Right atrium auricular region (tissue), 2 donors: ENCODE measurements at places on chromosomes 5 and 9. TPM values are rescaled to one million over a fixed set of nuclear protein-coding genes. Genes with fewer than 3 reads are reported as not detected.

DNA sequence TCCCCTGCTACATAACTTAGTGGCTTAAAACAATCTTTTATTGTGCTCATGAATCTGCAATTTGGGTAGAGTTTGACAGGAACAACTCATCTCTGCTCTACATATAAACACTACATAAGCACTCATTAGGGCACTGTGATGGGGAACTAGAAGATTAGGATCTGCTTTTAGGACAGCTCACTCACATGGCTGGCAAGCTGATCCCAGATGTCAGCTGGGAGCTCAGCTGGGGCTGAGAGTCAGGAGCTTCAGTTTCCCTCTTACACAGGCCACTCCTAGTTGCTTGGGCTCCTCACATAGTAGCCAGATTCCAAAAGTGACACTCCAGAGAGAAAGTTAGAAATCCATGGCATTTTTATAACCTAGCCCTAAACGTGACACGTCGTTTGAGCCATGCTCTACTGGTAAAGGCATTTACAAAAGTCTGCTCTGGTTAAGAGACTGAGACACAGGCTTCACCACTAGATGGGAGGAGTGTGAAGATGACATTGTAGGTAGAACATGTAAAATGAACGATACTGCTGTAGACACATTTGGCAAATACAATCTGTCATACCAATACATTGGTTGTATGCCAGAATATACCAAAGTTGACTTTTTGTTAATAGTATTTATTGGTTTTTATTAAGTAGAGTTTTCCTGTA, 23.6 kb downstream of the SCAI start:
- no peaks in the 10 kb centered on the region for H3K36me3 ChIP-seq
- no peak overlapping the region for H3K4me3 ChIP-seq
- DNase-seq: no peak
- H3K27ac ChIP-seq: no peak overlapping the region

DNA sequence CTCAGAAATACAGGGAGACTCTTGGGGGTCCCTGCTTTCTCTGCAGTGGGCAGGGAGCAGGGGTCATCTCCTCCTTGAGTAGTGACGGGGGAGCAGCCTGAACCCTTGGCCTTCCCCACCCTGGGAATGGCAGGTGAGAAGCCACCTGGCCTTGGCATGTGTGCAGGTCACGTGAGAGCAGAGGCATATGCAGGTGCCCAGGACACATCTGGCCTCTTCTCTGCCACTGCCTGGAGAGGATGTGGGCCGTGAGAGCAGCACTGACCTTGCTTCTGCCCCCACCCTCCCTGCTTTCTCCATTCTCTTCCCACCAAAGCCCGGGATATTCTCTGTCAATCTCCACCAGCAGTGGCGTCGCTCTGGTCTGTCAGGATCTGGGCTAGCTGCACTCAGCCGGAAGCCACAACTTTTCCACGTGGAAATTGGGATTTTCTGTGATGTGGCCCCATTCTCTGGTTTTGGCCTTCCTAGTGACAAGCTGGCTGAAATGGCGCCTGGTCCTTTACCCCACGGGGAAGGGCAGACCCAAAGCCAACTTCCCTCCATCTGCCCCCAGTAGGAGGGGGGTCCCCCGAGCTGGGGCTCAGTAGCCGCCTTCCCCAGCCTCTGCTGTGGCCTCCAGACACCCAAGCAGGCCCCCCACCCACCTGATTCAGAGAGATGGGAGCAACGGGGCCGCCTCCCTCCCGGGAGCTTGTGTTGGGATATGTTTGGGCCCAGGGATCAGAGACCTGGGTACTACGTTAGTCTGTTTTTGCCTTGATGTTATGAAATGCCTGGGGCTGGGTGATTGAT, 70.4 kb upstream of the FCN1 start:
- H3K36me3 ChIP-seq: no peaks in the 10 kb centered on the region
- H3K27me3 ChIP-seq: no peaks in the 10 kb centered on the region
- no peak overlapping the region for H3K4me3 ChIP-seq

GRCh38 chr5:113507601-113508000, 5.9 kb upstream of the YTHDC2 start:
- H3K27me3 ChIP-seq: no peaks in the 10 kb centered on the region
- H3K4me1 ChIP-seq: no peaks in the 10 kb centered on the region
- no peak for DNase-seq
- H3K27ac ChIP-seq: no peak overlapping the region
- no peaks in the 10 kb centered on the region for H3K36me3 ChIP-seq

- no peak overlapping the region for H3K27ac ChIP-seq
- H3K36me3 ChIP-seq: no peaks in the 10 kb centered on the region
- no peaks in the 10 kb centered on the region for H3K27me3 ChIP-seq
- peaks cover 24% of the 10 kb centered on the region for H3K4me1 ChIP-seq
- H3K4me3 ChIP-seq: no peak overlapping the region
These were observed 3.3 kb upstream of the OCLN start for GRCh38 chr5:69489246-69489645.

- peaks cover 22% of the 10 kb centered on the region for H3K4me1 ChIP-seq
- H3K4me3 ChIP-seq: no peak overlapping the region
- DNase-seq: peak; percentile 82
- H3K27me3 ChIP-seq: no peaks in the 10 kb centered on the region
- H3K36me3 ChIP-seq: peaks cover 26% of the 10 kb centered on the region
These were observed 259.6 kb downstream of the EPB41L4A start for GRCh38 chr5:112159435-112159834.

GRCh38 chr5:74560245-74560644, 80.3 kb downstream of the ENC1 start:
- no peak for DNase-seq
- H3K4me1 ChIP-seq: no peaks in the 10 kb centered on the region
- no peaks in the 10 kb centered on the region for H3K27me3 ChIP-seq
- no peak overlapping the region for H3K4me3 ChIP-seq
- no peak overlapping the region for H3K27ac ChIP-seq

GKAP1 gene
- 12.5 TPM for total RNA-seq

GPBP1 gene
- total RNA-seq: 48.1 TPM

- no peaks in the 10 kb centered on the region for H3K4me1 ChIP-seq
- DNase-seq: no peak
- H3K27me3 ChIP-seq: no peaks in the 10 kb centered on the region
- no peak overlapping the region for H3K4me3 ChIP-seq
These were observed 50.8 kb downstream of the ALDH7A1 start for GRCh38 chr5:126544087-126544740.

DNA sequence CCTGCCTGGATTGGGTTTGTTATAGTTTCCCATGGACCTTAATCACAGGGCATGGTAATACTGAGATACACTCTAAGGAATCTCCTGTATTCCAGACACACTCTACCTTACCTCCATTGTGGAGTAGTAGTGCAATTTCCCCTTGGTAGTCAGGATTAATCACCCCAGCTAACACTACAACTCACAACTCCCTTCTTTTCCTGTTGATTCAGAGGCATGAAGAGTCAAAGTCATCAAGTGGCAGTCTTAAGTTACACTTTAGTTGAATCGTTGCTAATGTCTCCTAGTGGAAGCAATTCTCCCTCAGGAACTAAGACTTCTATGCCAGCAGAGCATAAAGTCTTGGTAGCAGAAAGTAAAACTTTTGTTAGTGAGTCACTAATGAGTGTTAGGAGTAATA, 122.7 kb upstream of the APC start:
- no peak overlapping the region for H3K4me3 ChIP-seq
- H3K36me3 ChIP-seq: no peaks in the 10 kb centered on the region
- DNase-seq: no peak
- H3K27ac ChIP-seq: no peak overlapping the region
- H3K27me3 ChIP-seq: no peaks in the 10 kb centered on the region
- H3K4me1 ChIP-seq: no peaks in the 10 kb centered on the region

- no peaks in the 10 kb centered on the region for H3K27me3 ChIP-seq
- DNase-seq: no peak
These were observed 57.0 kb downstream of the C9orf153 start for GRCh38 chr9:86202338-86202882.

DNA sequence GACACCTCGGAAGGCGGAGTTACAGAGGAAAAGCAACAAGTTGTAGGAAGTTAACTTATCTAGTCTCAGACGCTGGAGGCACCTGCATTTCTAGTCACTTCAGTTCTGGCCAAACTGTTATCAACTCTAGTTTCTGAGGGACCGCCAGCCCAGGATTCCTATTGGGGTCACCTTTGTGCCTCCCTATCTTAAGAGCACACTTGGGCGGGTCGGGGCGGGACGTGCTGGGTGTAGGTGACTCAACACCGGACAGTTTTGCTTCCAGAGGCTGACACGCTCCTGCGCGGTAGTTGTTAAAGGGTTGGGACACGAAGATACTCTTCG, 679 bp upstream of the KDM4C start:
- H3K36me3 ChIP-seq: no peaks in the 10 kb centered on the region
- H3K4me1 ChIP-seq: peaks cover 15% of the 10 kb centered on the region
- H3K27ac ChIP-seq: peak overlapping the region; percentile 98
- no peak for DNase-seq

FAM151B gene
- total RNA-seq: 1.9 TPM

TMEFF1 gene
- 0.37 TPM for total RNA-seq

BARHL1 gene
- total RNA-seq: not detected

SPATA31C1 gene
- not detected for total RNA-seq

- H3K4me1 ChIP-seq: peaks cover 7% of the 10 kb centered on the region
- no peak overlapping the region for H3K4me3 ChIP-seq
- DNase-seq: no peak
- no peak overlapping the region for H3K27ac ChIP-seq
These were observed 26.1 kb upstream of the RNU6ATAC start for GRCh38 chr9:134190232-134191121.

BTNL3 gene
- not detected for total RNA-seq

IFNA2 gene
- total RNA-seq: not detected

DNA sequence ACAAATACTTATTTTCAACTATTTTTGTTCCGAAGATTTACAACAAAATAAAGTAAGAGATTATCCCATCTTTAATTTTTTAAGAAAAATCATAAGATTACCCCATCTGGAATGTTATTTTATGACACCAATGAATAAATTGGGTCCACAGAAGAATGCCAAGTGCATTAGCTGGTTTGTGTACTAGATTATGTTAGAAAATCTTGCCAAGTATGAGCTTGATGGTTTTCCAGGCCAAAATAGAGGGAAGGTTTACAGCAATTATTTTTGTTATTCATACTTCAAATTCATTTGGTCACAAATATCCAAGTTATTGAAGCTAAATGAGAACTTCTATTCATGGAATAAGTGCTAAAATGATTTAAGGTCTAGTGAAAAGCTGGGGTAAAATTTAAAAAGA, 109.4 kb upstream of the DMRTA1 start:
- H3K4me1 ChIP-seq: no peaks in the 10 kb centered on the region
- H3K36me3 ChIP-seq: no peaks in the 10 kb centered on the region
- no peak for DNase-seq

- peak overlapping the region; percentile 84 for H3K27ac ChIP-seq
- H3K4me3 ChIP-seq: no peak overlapping the region
- no peaks in the 10 kb centered on the region for H3K36me3 ChIP-seq
- peak; percentile 96 for DNase-seq
- no peaks in the 10 kb centered on the region for H3K27me3 ChIP-seq
These were observed 25.3 kb downstream of the ZDHHC11B start for GRCh38 chr5:759111-759751.

PFN3 gene
- not detected for total RNA-seq

DNA sequence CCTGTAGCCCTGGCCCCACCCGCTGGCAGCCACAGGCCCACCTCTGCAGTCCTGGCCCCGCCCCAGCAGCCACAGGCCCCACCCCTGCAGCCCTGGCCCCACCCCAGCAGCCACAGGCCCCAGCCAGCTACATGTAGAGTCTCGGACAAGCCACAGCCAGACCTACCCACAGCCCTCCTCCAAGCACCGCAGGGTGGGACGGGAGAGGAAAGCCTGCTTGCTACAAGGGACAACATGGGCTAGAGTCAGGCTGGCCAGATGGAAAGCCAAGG, 49.5 kb upstream of the SARDH start:
- no peaks in the 10 kb centered on the region for H3K36me3 ChIP-seq
- H3K4me3 ChIP-seq: no peak overlapping the region
- no peaks in the 10 kb centered on the region for H3K4me1 ChIP-seq
- no peaks in the 10 kb centered on the region for H3K27me3 ChIP-seq

DNA sequence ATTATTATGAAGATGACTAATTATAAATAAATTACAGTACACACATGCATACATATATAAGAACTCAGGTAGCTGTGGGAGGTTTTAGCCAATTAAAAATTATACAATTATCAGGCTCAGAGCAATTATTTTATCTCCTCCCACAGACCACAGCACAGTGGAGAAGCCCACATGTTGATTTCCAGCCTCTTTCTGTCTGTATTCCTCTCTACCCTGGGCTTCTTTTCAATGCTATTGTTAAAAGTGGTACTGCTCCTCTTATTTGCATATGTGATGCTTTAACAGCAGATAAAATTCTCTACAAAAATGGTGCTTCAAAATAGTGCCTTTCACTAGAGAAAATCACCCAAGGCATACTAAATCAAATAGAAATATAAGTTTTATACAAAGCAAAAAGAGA, 218.7 kb downstream of the NFIB start:
- no peaks in the 10 kb centered on the region for H3K4me1 ChIP-seq
- H3K27me3 ChIP-seq: no peaks in the 10 kb centered on the region
- DNase-seq: no peak
- no peaks in the 10 kb centered on the region for H3K36me3 ChIP-seq

GRCh38 chr9:81237565-81238231, 451.6 kb downstream of the TLE1 start:
- DNase-seq: no peak
- no peak overlapping the region for H3K4me3 ChIP-seq
- H3K4me1 ChIP-seq: no peaks in the 10 kb centered on the region
- no peaks in the 10 kb centered on the region for H3K27me3 ChIP-seq
- no peak overlapping the region for H3K27ac ChIP-seq

DNA sequence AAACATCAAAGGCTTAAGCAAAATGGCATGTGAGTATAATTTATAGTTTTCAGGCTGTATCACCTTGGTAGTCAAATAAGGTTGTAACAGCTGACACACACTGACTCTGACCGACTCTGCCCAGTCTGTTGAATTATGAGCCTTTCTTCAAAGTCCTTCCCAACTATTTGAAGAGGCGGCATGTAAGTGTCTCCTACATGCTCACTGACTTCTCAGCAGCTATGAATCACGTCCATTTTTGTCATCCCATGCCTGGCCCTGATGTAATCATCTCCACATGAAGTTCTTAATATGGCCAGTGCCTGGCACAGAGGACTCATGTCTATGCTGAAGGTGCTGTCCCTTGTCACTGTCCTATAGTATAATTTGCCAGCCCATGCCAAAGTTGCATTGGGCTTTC, 5.1 kb upstream of the PTBP3 start:
- H3K4me1 ChIP-seq: no peaks in the 10 kb centered on the region
- H3K27me3 ChIP-seq: no peaks in the 10 kb centered on the region
- no peak overlapping the region for H3K4me3 ChIP-seq
- no peaks in the 10 kb centered on the region for H3K36me3 ChIP-seq

- H3K4me3 ChIP-seq: no peak overlapping the region
- H3K36me3 ChIP-seq: no peaks in the 10 kb centered on the region
- no peaks in the 10 kb centered on the region for H3K4me1 ChIP-seq
- no peak for DNase-seq
- H3K27me3 ChIP-seq: no peaks in the 10 kb centered on the region
- no peak overlapping the region for H3K27ac ChIP-seq
These were observed 341.4 kb upstream of the PRR16 start for GRCh38 chr5:120122703-120123102.

NPR3 gene
- total RNA-seq: 22.0 TPM

- H3K4me1 ChIP-seq: peaks cover 36% of the 10 kb centered on the region
- H3K27ac ChIP-seq: peak overlapping the region; percentile 85
- H3K27me3 ChIP-seq: no peaks in the 10 kb centered on the region
- DNase-seq: peak; percentile 72
These were observed 69.9 kb downstream of the LRSAM1 start for GRCh38 chr9:127520941-127521918.

PTPN3 gene
- 7.9 TPM for total RNA-seq
